ENCODE measurements at places on chromosomes 2 and 18.

DNA sequence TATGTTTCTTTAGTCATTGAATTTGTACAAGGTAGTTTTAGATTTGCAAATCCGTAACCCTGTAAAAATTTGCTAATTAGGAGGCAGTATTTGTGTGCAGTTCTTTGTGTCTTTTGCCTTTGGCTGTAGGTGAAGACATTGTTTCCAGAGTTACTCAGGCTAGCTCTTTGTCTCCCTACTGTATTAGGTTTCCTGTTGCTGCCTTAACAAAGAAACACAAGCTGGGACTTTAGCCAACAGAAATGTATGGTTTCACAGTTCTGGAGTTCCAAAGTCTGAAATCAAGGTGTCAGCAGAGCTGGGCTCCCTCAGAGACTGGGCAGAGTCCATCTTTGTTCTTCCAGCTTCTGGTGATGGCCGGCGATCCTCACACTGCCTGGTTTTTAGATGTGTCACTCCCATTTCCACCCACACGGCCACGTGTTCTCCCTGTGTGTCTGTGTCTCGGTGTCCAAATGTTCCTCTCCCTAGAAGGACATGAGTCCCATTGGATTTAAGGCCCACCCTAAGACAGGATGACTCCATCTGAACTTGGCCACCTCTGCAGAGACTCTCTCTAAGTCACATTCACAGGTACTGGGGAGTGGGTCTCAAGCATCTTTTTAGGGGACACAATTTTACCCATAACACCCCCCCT lies 309.7 kb downstream of the GALR1 start:
- DNase-seq, result no peak

DNA sequence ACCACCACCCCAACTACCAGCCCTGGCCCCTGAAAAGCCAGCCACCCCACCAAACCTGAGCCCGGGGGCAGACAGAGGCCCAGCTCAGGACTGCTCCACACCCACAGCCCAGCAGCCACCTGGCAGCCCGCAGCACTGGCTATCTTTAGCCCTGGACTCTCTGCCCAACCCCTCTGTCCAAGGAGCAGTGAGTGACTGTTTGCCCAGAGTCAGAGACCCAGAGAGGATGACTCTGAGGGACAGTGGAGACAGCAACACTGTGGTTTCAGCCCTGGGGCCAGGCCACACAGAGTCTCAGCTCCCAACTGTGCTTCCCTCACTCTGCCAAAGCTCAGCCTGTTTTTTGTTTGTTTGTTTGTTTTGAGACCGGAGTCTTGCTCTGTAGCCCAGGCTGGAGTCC lies 32.6 kb downstream of the BIN1 start:
- peak; percentile 57 for DNase-seq

- no peak for DNase-seq
Measured at GRCh38 chr2:190637281-190637734, 11.6 kb upstream of the NAB1 start.

DNA sequence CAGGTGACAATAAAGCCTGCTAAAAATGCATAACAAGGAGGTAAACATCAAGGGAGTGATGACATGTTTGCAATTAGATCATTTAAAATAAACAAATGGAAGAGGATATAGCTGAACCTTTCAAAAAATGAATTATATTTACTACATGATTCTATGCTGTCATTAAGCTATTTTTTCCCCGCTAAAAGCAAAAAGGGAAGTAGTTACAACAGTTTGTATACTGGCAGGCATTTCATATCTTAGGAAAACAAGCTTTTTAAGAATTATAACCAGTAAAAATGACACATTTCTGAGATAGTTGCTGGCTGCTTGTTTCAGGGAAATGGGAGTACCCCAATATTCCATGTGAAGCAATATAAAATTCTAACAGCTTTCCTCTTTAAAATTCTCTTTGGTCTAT lies 89.1 kb upstream of the ITGB6 start:
- DNase-seq, result no peak

All from ELF-1 (cell line).